ENCODE measurements at places on chromosomes 2 and 18.
A peak's percentile ranks its signal among the peaks of the same experiment; 100 is the strongest.

DNA sequence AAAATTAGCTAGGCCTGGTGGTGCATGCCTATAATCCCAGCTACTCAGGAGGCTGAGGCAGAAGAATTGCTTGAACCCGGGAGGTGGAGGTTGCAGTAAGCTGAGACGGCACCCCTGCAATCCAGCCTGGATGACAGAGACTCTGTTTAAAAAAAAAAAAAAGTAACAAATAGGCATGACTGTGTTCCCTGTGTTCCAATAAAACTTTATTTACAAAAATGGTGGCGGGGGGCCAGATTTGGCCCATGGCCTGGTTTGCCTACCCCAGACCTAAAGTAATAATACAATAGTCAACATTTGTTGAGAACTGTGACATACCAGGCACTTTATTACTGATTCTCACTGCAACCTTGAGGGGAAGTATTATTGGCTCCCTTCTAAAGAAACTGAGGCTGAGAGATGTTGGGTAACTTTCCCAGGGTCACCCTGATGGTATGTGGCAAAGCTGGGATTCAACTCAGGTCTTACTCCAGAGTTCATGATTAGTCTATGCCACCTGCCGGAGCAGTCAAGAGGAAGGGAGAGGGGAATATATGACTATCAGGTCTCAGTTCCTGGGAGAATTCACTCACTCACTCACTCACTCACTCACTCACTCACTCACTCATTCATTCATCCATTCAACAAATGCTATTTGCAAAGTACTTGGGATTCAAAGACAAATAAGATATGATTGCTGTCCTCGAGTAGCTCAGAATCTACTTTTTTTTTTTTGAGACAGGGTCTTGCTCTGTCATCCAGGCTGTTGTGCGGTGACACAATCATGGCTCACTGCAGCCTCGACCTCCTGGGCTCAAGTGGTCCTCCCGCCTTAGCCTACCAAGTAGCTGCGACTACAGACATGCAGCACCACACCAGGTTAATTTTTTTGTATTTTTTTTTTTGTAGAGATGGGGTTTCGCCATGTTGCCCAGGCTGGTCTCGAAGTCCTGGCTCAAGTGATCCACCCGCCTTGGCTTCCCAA is 14.3 kb upstream of the KCMF1 start:
- DNase-seq = no peak

DNA sequence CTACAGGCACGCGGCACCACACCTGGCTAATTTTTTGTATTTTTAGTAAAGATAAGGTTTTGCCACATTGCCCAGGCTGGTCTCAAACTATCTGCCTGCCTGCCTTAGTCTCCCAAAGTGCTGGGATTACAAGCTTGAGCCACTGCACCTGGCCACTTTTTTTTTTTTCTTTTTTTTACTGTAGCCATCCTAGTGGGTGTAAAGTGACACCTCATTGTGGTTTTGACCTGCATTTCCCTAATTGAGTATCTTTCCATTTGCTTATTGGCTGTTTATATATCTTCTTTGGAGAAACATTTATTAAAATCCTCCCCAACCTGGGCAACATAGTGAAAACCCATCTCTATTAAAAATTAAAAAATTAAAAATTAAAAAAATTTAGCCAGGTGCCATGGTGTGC is 12.0 kb downstream of the PCBP1 start:
- no peak for DNase-seq

DNA sequence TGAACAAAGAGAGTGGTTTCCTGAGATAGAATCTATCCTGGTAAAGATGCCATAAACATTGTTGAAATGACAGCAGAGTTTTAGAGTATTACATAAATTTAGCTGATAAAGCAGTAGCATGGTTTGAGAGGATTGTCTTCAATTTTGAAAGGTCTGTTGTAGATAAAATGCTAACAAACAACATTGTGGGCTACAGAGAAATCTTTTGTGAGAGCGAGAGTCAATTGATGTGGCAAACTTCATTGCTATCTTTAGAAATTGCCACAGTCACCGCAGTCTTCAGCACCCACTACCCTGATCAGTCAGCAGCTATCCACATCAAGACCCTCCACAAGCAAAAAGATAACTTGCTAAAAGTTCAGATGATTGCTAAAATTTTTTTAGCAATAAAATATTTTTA is 17.5 kb downstream of the VRK2 start:
- no peak for DNase-seq

DNA sequence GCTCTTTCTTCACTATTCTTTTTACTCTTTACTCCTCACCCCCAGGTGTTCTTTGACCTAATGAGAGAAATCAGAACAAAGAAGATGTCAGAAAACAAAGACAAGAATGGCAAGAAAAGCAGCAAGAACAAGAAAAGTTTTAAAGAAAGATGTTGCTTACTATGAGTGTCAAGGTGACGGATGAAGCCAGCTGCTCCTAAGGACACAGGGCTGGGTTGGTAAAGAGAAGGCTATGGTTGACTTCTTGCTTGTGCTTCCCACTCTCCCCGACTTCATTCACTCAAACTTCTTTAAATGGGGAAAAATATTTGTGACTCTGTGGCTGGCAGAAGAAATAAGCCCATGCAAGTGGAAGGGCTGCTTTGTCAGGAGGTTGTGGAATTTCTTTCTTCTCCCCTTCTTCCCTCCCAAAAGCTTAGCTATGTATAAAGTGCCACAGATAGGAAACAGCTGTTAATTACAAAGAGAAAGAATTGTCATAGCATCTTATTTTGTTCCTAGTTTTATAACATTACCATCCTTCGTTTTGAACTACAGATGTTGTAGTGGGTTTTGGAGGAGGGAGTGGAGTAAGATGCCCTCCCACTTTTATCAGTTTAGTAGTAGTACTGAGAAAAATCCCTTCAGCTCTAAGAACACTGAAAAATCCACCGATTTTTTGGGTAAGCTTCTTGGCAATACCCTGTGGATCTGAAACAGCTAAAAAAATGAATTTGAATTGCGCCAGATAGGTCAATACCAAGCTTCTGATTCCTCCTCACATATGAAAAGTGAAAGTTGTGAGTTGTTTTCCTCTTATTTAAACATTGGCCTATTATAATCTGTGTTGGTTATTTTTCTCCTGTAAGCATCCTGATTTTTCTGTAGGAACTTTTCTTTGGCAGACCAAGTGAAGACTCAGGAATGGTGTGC is 40.7 kb downstream of the RALB start:
- no peak for DNase-seq

DNA sequence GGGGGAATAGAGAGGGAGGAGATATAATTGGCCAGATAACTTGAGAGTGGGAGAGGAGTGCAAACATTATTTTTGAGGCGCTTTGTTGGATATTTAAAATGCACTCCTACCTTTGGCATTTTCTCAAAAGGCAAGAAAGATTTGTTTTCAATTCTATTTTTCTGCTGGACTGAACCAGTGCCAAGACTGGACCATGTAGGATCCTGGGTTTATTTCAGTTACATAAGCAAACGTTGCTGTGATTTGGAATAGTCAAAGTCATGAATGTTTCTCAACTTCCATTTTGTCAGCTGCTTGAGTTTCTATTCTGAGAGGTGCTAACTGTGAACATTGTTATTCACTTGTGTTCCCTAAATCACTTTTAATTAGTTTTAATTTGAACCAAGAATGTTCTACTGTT is 8.9 kb upstream of the CHRNA1 start:
- DNase-seq = no peak

GRCh38 chr2:182330451-182331305 is 96.2 kb downstream of the PDE1A start:
- DNase-seq = no peak

DNA sequence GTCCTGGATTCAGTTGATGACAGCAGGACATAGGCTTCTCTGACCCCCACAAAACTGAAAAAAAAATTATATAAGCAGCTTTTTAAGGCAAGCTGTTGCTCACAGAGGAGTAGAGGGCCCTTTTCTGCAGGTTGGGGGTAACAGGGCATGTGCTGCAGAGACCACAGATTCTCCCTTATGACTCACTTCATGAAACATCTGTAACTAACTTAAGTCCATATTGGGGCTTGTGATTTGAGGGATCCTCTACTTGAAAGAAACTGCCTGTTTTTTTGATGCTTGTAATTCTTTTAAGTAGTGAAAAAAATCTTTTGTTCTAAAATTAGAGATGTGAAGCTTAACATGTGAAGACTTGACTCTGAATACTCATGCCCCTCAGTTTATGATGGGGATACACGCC is 33.4 kb downstream of the XRCC5 start:
- DNase-seq = peak; percentile 7

- DNase-seq = no peak
Measured at GRCh38 chr2:158043181-158043948, 58.3 kb upstream of the UPP2 start.

GRCh38 chr18:46262856-46263255 is 158.7 kb downstream of the HAUS1 start:
- DNase-seq = peak; percentile 65

- no peak for DNase-seq
Measured at GRCh38 chr2:234125451-234126145, 75.1 kb downstream of the SPP2 start.

- DNase-seq = no peak
Measured at GRCh38 chr2:211055438-211055837, 499.0 kb downstream of the CPS1 start.

GRCh38 chr18:35331367-35332087 is 12.7 kb downstream of the ZNF24 start:
- no peak for DNase-seq

DNA sequence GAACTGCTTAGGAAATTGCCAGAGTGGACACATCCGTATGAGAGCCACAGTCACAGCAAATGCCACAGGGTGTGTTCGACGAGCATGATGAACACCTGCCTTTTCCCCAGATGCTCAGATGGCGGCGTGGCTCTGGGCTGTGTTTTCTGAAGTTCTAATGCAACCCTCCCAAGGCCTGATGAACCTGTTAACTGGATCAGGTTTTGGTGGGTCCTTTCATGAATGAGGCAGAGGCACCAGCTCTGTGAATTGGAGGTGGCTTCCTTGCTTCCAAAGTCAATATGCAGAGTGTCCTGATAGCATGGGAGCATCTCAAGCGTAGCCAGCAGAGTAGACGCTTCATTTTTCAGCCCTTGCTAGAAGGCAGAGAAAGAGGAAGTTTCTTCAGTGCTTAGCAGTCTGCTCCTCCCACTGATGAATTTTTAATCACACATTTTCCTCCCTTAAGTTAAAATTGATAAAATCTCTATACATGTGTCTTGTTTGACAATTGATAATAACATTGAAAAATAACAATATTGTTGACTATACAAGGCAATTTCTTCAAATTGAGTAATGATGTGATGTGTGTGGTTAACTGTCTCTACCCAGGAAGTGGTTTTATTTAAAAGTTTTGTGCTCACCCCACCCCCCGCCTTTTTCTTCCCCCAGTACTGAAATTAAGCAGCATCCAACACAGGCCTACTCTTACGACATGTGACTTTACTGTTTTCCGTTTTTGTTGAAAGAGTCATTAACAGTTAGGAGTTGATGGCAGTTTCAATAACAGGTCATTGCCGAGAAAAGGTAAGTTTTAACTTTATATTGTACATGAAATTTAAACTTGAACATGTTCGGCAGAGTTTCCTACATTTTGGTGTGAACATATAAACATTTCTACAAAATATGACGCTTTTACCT is at the start of gene ARHGAP15:
ARHGAP15 (plus strand) TSS at position 739 of the 900 bp plus-strand sequence.
- DNase-seq = no peak

GRCh38 chr18:70489571-70489970 is 200.7 kb downstream of the SOCS6 start:
- no peak for DNase-seq

DNA sequence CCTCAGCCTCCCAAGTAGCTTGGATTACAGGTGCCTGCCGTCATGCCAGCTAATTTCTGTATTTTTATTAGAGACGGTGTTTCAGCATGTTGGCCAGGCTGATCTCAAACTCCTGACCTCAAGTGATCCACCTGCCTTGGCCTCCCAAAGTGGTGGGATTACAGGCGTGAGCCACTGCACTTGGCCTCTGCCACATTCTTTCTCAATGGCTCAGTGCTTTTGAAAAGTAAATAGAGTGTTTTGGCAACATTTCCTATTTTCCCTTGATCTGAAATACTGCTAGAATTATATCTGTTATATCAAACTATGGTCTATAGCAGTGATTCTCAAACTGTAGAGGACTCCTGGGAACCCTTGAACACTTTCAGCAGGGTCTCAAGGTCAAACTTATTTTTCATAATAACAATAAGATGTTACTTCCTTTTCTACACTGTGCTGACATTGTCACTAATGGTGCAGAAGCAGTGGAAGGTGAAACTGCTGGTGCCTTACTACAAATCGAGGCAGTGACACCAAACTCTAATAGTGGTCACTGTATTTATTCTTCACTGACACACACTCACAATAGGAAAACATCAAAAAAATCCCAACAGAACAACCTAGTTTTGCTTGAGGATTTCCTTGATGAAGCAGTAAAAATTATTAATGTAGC is 10.6 kb downstream of the DAW1 start:
- DNase-seq = peak; percentile 34

GRCh38 chr18:75198036-75198435 is 10.9 kb downstream of the PTGR3 start:
- no peak for DNase-seq

DNA sequence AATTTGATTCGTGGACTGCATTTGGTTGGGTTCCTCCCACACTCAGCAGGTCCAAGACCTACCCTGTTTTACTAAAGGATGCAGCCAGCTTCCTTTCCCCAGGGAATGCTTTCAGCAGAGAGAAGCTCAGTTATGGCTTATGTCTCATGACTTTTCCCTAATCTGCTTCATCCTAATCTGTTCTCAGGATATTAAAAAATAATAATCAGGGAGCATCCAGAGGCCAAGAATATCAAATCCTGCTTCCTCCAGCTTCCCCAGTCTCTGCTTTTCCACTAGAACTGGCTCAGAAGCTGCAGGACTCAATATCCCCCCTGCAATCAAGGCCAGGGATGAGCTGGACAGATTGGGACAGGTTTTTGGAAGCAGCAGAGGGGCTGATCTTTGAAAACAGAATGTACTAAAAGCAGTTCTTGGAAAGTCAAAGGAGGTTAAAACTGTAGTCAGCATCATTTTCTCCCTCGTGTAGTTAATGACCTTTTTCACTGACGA is 326.9 kb upstream of the TNP1 start:
- no peak for DNase-seq

GRCh38 chr18:36392164-36392978 is 94.9 kb downstream of the FHOD3 start:
- no peak for DNase-seq

- peak; percentile 13 for DNase-seq
Measured at GRCh38 chr2:57575700-57576268, 470.8 kb upstream of the VRK2 start.

- DNase-seq = no peak
Measured at GRCh38 chr18:55247032-55247431, 287.8 kb upstream of the CCDC68 start.

- no peak for DNase-seq
Measured at GRCh38 chr2:9238591-9239326, 32.1 kb downstream of the ASAP2 start.

GRCh38 chr18:34760444-34760843 is 50.3 kb downstream of the DTNA start:
- DNase-seq = no peak

DNA sequence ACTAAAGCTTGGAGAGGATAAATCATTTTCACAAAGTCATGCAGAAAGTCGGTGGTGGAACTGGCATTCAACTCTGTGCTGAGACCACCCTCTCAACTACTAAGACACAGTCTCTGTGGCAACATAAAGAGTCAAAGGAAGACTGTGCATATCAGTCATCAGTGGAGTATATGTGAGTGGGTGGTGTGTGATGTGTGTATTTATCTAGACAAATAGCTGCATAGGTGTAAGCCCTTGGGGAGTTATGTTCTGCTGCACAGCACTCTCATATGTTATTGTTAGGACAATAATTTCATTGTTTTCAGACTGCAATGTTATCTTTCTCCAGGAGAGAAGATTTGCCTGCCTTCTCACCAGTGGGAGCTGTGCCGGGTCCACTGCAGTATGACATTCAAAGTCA is 186.3 kb upstream of the HNRNPA3 start:
- DNase-seq = no peak

- no peak for DNase-seq
Measured at GRCh38 chr2:224114428-224114827, 75.3 kb upstream of the SERPINE2 start.
